ENCODE measurements at places on chromosomes 2 and 18. TPM values are rescaled to one million over a fixed set of nuclear protein-coding genes. Genes with fewer than 3 reads are reported as not detected.

GRCh38 chr2:219612577-219613286, 14.7 kb upstream of the SLC4A3 start:
- DNase-seq, result no peak

Gene LOXHD1
- polyA plus RNA-seq, result 3.2 TPM

GRCh38 chr2:112813280-112813966, 23.2 kb downstream of the IL1B start:
- DNase-seq, result no peak

Gene SAG
- 0.10 TPM for polyA plus RNA-seq

DNA sequence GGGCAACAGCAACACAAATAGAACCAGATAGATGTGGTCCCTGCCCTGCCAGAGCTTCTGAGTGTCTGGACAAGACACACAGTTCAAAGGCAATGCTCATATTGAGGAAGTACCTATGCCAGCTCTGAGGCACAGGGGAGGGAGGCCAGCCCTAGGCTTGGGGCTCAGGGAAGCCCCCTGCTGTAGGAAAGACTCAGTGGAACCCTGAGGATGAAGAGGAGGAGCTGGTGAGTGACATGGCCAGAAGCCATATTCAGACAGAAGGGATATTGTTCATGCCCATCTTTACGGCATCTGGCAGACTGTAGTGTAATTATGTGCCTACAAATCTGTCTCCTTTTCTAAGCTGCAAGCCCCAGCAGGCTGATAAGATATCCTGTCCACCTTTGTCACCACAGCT, 8.8 kb downstream of the SIGLEC15 start:
- DNase-seq, result no peak

DNA sequence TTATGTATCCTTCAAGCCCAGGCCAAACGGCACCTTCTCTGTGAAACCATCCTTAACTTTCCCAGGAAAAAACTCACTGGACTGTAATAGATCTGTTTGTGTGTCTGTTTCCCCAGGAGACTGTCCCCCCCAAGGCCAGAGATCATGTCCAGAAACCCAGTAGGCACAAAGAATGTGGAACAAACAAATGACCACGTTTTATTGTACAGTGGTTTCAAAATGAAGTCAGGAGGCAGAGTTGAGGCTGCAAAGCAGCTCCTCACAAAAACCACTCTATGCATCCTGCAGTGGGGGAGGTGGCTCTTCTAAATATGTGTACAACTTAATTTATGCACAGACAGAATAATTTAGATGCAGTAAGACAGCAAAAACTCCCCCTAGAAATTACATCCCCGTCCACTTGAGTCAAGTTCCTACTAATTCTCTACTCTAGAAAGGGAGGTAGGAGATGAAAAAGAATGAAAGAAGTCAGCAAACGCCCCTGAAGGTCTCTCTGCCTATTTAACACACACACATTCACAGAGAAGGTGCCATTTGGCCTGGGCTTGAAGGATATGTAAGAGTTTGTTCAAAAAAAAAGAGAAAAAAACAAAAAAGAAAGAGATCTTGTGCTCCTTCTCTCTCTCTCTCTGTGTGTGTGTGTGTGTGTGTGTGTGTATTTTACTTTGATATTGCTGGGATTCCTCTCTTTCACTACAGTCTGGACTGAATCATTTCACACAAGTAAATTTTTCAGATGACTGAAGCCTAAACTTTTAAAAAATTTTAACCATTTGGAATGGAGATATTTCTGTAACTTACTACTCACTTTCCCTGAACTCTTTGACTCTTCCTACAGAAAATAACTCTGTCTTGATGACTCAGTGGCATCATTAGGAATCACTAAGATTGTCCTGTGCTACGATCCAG, 19.5 kb downstream of the BCL2 start:
- no peak for DNase-seq

- DNase-seq, result no peak
These were observed 473.0 kb downstream of the SOX11 start for GRCh38 chr2:6164986-6165747.

GRCh38 chr2:80244905-80245584, 59.5 kb downstream of the LRRTM1 start:
- no peak for DNase-seq

Gene ACADL
- 9.6 TPM for polyA plus RNA-seq

Gene IFIH1
- 2.3 TPM for polyA plus RNA-seq

Gene PAX3
- polyA plus RNA-seq, result 1.5 TPM

GRCh38 chr18:42446195-42446594, 491.2 kb downstream of the PIK3C3 start:
- DNase-seq, result no peak

Gene ITGAV
- 22.3 TPM for polyA plus RNA-seq

Gene PLGLB2
- not detected for polyA plus RNA-seq

GRCh38 chr18:49096021-49096420, 145.3 kb upstream of the SMAD7 start:
- no peak for DNase-seq

DNA sequence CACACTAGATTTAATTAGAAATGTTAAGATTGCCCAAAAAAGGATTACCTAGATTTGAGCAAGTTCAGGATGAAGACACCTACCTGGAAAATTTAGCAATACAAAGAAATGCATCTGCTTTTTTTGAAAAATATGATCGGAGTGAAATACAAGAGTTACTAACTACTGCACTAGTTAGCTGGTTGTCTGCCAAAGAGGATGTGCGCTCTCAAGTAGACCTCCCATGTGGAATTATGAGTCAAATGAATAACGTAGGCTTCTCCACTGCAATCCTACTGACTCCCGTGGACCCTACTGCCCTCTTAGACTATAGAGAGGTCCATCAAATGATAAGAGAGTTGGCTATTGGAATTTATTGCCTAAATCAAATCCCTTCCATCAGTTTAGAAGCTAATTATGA, 2.0 kb downstream of the ANKAR start:
- DNase-seq, result no peak

DNA sequence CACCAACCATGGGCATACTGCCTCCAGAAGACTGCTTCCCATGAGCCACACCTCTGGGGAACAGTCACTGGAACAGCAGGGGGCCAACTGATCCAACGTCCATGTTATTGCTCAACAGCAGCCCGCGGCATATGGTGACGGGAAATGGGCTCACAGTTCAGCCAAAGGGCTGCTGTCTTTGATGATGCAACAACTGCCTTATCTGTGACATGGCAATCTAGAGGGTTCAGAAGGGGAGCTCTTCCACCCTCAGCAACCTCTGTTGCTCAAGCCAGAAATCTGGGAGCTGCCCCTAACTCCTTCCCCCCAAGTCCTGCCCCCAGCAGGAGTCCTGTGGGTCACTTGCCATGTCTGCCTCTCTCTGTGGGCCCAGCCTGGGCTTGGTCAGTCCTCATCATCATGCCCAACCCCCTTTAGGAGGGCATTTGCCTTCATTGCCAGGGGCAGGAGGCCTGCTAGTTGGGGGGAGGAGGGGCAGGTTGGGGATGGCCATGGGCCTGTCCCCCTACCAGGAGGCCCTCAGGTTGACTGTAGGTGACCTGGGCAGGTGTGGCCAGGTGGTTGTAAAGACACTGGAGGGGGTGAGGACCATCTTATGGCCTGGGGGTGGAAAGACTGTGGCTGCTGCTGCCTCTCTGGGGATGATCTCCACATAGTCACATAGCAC, 212.9 kb downstream of the CYP26B1 start:
- no peak for DNase-seq

Gene HAAO
- 19.7 TPM for polyA plus RNA-seq

GRCh38 chr2:27931361-27931950, 40.9 kb downstream of the BABAM2 start:
- DNase-seq, result no peak

Gene VIT
- polyA plus RNA-seq, result 4.5 TPM

Gene SEC11C
- 9.0 TPM for polyA plus RNA-seq

- DNase-seq, result no peak
These were observed 20.8 kb upstream of the SIX3 start for GRCh38 chr2:44920751-44921150.

GRCh38 chr2:178473373-178473772, 5.0 kb downstream of the FKBP7 start:
- DNase-seq, result no peak

- DNase-seq, result no peak
These were observed 87.4 kb downstream of the GAREM1 start for GRCh38 chr18:32383050-32383819.

DNA sequence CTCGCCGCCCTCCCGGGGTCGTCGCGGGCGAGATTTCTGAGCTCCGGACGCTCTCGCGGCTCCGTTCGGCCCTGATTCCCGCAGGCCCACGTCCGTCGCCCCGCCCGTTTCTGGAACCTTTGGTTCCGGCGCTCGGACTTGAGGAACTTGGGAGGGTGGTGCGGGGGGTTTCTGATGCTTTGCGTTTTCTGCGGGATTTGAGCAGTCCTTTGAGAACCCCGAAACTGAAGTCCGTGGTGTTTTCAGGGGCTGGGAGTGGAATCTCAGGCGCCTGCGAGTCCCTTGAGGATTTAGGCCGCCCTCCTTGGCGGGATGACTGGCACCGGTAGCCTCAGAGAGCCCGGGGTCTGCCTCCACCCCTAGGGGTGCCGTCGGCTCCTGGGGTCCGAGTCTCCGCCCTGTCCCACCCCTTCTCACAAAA, 336 bp downstream of the THNSL2 start:
- no peak for DNase-seq

Gene PRKCE
- 5.1 TPM for polyA plus RNA-seq

Gene TWIST2
- 5.5 TPM for polyA plus RNA-seq

Gene DLX2
- polyA plus RNA-seq, result 0.11 TPM

GRCh38 chr2:9565436-9566153, 10.0 kb upstream of the ADAM17 start:
- no peak for DNase-seq

GRCh38 chr18:12882453-12883371, 1.3 kb downstream of the PTPN2 start:
- no peak for DNase-seq

GRCh38 chr2:2875296-2875695, 502.3 kb downstream of the EIPR1 start:
- DNase-seq, result no peak

DNA sequence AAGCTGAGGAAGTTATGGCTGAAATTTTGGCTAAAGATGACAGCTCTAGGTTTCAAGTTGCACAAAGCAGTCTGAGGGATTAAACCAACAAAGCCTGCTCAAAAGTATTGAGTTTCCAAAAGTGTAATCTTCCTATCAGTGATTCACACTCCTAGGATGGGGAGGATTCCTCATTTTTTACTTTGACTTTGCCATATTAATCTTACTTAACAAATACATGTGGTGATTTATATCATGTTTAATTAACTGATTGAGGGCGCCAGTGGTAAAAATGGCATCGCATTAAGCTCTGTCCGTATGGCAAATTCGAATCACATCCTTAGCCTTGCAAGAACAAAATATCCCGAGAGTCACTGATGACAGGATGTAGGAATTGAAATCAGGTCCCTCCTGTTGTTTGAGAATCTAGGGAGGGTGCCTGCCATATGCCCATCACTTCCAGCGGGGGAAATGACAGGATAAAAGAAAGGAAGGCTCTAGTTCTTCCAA, 78.1 kb upstream of the ETAA1 start:
- DNase-seq, result no peak

- DNase-seq, result no peak
These were observed 81.5 kb downstream of the NRP2 start for GRCh38 chr2:205763708-205764211.

DNA sequence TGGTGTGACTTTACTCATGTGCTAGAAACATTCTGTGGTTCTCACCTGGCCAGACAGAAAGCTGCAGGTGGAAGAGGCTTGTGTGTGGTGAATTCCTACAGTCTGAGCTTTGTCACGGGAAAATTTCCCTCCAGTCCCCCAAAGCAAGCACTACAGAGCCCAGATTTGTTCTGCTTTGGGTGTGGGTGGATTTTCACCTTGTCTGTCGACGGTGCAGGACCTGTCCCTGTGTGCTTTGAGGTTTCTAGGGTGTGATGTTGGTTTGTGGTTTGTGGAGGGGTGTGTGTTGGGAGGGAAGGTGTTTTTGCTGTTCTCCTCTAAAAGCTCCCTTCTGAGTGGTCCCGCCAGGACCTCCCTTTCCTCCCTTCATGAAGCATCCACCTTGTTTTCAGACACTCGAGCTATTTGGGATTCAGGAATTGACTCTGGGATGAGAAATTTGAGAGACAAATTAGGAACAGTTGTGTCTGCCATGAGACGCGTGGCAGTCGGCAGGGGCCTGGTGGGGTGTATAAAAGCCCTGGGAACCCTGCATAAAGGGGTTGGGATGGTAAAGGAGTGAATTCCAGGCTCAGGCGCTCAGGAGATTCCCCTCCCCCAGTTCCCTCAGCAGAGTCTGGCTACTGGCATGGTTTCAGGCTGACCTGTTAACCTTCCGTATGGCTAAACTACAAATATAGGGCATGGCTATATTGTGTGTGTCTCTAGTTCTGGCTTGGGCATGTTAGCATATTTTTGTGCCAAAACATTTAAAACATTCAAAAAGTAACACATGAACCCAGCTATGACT, 65.5 kb downstream of the DGKD start:
- DNase-seq, result no peak

Gene MOGAT1
- not detected for polyA plus RNA-seq

Gene CNDP1
- polyA plus RNA-seq, result 0.13 TPM

Gene ANKRD44
- polyA plus RNA-seq, result 18.1 TPM

GRCh38 chr2:178202927-178203326, 8.6 kb downstream of the OSBPL6 start:
- DNase-seq, result no peak

DNA sequence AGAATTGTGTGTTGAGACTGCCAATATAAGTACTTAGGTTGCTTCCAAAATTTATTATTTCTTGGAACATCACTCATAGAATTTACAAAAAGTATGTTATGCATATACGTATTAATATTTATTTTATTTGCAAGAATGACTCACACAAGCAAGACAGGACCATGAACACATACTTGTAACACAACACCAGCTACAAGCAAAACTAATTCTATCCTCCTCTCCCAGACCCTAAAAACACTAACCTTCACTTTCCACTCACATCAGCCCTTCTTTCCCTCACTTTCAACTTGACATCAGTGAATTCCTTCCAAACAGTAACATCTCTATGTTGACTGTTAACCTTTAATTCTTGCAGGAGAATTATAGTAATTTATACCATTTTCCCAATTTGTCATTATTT, 24.3 kb downstream of the OSBPL1A start:
- DNase-seq, result no peak

All from forelimb muscle (tissue), 1 donor.